ENCODE measurements at places on chromosomes 12 and 14. TPM values are rescaled to one million over a fixed set of nuclear protein-coding genes. Genes with fewer than 3 reads are reported as not detected.

Gene TPH2
- not detected for total RNA-seq

Gene RDH12
- total RNA-seq: 2.6 TPM

Gene KRT77
- total RNA-seq: 1.2 TPM

Gene OVCH1
- 0.33 TPM for total RNA-seq

Gene KRT80
- 1.6 TPM for total RNA-seq

Gene ARHGEF40
- 80.2 TPM for total RNA-seq

Gene CHGA
- 23.0 TPM for total RNA-seq

Gene SAMD15
- total RNA-seq: 4.7 TPM

Gene MYG1
- total RNA-seq: 36.4 TPM

Gene PLEKHG7
- total RNA-seq: 1.2 TPM

Gene HHIPL1
- 11.6 TPM for total RNA-seq

Gene AQP2
- not detected for total RNA-seq

Gene POTEG
- total RNA-seq: not detected

Gene CLMN
- 25.3 TPM for total RNA-seq

Gene CLEC4D
- total RNA-seq: 0.55 TPM

Gene MYF6
- 19.2 TPM for total RNA-seq

Gene PIWIL1
- 1.5 TPM for total RNA-seq

Gene SSPN
- total RNA-seq: 41.0 TPM

Gene COCH
- 37.7 TPM for total RNA-seq

Gene C12orf50
- 0.22 TPM for total RNA-seq

Gene AGAP2
- 7.3 TPM for total RNA-seq

Gene KCNMB4
- total RNA-seq: 12.3 TPM

Gene MYF5
- 4.5 TPM for total RNA-seq

Gene SIX1
- total RNA-seq: 11.8 TPM

Gene SLC25A21
- 0.49 TPM for total RNA-seq

Gene OAS2
- total RNA-seq: 3.4 TPM

Gene LALBA
- not detected for total RNA-seq

Gene TAS2R42
- total RNA-seq: not detected

All from camera-type eye (tissue), 1 donor.